Daoy (cell line): ENCODE measurements at places on chromosomes 16 and 17. TPM values are rescaled to one million over a fixed set of nuclear protein-coding genes. Genes with fewer than 3 reads are reported as not detected.

DNA sequence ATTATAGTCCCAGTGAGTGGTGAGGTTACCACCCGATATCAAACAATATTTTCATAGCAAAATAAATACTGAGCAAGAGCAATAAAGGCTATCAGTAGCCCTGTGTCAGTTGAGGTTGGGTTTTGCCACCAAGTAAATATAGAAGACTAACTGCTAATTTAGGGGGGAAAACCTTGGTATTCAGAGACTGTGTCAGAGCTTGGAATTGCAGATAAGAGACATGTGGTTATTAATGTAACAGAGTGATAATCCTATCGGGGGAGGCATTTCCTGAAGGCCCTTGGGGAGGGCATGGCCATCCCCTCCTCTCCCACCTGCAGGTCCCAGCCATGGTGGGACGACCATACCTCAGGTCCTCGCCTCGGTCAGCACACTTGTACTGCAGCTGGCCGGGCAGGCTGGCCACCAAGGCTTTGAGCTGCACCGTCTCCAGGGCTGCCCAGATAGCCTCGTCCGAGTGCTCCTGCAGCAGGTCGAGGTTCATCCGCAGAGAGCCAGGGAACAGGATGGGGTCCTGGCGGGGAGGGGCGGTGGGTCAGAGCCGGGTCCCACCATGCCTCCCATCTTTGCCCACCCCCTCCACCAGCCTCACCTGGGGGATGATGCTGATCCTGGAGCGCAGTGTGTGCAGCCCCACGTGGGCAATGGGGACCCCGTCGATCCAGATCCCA is 68.9 kb downstream of the ABCC6 start:
- no peak for DNase-seq

DNA sequence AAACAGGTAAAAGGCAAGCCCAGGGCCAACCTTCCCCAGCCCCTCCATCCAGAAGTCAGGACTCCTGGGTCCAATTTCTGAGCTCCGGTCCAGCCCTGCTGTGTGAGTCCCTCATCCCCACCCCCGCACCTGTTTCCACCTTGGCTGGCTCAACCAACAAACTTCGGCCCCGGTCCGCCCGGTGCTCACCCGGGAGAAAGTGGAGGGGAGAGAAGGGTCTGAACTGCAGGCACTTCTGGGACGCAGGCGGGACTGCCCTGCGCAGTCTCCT is 541 bp downstream of the RHBDF2 start:
- DNase-seq: no peak

DNA sequence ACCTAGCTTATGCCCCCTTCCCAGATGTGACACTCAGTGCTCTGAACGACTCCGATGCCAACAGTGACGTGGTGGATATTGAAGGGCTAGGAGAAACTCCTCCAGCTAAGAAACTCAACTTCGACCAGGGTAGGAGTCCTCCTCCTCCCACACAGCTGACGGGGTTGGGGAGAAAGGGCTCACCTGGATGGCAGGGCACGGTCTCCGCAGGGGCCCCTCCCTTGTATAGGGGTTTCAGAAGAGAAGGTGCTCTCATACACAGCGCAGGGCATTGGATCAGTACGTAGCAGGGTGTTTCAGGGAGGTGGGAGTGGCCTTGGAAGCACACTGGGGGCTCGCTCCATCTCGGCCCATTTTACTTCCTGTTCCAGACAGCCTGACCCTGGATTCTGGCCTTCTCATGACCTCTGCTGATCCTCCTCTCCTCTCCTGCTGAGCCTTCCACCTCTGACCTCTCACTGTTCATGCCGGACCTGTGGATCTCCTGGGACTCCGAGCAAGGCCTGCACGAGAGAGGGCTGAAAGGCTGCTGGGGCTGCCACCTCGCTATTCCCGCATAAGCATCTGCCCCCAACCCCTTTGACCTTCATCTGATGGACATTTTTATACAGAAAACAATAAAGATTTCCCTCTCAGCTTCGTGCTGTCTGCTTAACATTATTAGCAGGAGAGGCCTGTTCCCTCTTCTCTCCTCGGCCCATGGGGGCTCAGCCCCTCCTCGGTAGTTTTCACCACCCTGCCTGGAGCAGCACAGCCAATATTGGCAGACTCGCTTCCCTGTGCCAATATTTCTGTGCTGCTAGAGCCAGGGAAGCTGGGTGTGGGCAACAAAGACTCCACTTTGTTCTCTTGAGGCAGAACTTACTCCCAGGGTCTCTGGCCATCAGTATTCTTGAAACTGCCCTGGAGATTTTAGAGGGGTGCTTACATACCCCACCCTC is 4.7 kb downstream of the RNASEK start:
- no peak for DNase-seq

DNA sequence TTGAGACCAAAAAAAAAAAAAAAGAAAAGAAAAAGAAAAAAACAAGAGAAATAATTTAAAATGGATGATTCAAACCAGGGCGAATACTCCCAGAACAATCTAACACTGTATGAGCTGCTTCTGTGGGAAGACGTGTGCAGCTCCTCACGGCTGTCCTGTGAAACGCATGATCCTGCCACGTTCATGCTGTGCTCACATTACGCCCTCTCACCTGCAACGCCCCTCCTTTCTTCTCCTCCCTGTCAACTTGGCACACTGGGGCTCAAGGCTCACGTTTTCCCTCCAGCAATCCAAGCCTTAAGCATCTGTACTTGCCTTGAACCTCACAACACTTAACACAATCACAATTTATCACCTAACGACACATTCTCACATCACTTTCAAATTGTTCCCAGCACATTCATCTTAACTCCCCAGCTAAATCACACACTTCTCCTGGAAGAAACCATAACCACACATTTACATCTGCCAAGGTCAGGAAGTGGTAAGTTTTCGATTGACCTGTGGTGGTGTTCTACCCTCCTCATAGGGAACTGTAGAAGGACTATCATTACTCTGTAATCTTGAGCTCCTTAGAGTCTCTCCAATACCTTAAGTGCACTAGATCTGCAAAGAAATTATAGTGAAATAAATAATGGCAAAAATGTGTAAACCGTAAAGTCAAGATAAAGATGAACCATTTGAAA is 29.1 kb downstream of the MBTPS1 start:
- DNase-seq: no peak

Gene IGFALS
- not detected in 2 replicates for total RNA-seq

Gene TBC1D3E
- not detected in 2 replicates for total RNA-seq

Gene KRT27
- not detected in 2 replicates for total RNA-seq

- no peak for DNase-seq
Measured at GRCh38 chr16:64132759-64133361, 989.0 kb downstream of the CDH11 start.

Gene NPIPA3
- total RNA-seq: 0.24 TPM in 1 of 2 replicates, not detected in the other

DNA sequence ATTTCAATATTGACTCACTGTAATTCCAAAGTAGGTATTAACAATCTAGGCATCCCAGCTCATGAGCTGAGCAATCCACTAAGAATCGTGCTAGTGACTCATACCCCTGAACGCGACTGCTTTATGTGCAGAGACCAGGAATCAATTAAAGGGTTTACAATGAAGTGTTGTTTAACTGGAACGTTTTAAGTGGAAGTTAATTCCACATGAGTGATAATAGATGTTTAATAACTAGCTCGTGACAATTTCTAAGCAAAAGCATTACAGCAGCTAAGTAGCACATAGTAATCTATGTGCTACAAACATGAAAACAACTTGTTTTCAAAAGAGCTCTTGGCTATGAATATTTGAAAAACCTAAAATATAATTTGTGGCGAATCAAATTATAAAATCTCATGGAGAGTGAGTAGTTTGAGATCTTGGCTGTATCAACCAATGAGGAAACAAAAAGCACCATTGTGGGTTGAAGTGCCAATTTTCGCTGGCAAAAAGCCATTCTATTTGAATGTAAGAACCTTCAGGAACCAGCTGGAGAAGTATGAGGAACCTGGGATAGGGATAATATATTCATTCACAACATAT is 9.4 kb downstream of the GJC1 start:
- DNase-seq: peak; percentile 88

Gene CPNE7
- total RNA-seq: 2.6 and 3.4 TPM in 2 replicates

Gene CCL7
- total RNA-seq: 0.21 and 1.5 TPM in 2 replicates

- peak; percentile 57 for DNase-seq
Measured at GRCh38 chr16:82672676-82673075, 45.9 kb downstream of the CDH13 start.

- DNase-seq: peak; percentile 55
Measured at GRCh38 chr17:9905902-9906301, 831 bp upstream of the RCVRN start.

- DNase-seq: peak; percentile 37
Measured at GRCh38 chr16:17105239-17105797, 365.4 kb downstream of the XYLT1 start.

- DNase-seq: no peak
Measured at GRCh38 chr16:78566397-78567073, 467.1 kb downstream of the WWOX start.

GRCh38 chr17:8052256-8053252 is 13.7 kb downstream of the ALOX15B start:
- DNase-seq: no peak

Gene SPNS3
- total RNA-seq: 0.11 TPM in 1 of 2 replicates, not detected in the other

Gene CACNG3
- not detected in 2 replicates for total RNA-seq

Gene SLC22A31
- not detected in 2 replicates for total RNA-seq

Gene VWA3A
- not detected in 2 replicates for total RNA-seq

Gene ICAM2
- total RNA-seq: 5.0 and 7.7 TPM in 2 replicates

Gene NATD1
- 0.83 and 0.86 TPM in 2 replicates for total RNA-seq

DNA sequence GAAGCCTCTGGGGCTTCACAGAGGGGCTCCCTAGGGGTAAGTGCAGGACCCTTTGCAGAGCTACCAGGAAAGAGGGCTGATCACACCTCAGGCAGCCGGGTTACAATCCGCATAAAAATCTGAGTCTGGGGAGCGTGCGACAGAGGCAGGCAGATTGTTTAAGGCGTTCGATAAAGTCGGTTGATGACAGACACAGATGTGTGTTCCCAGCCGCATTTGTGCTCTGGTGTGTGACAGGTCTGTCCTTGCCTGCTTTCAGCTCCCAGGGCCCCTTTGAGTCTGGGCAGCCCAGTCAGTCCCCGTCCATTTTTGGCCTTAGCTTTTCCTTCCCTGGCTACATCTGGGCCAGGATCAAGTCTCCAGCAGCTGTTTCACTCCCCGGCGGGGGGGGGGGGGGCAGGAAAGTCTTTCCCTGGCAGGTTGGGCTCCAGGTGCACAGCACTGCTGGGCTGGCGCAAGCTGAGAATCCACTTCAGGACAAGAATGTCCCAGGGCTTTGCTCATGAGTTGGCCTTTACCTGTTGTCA is 1.3 kb upstream of the ZACN start:
- no peak for DNase-seq

Gene CRHR1
- 0.63 TPM in 1 of 2 replicates, not detected in the other for total RNA-seq
